ENCODE measurements at places on chromosomes 11 and 22. TPM values are rescaled to one million over a fixed set of nuclear protein-coding genes. Genes with fewer than 3 reads are reported as not detected.

GRCh38 chr11:61957021-61957770 is 7.0 kb downstream of the BEST1 start:
- DNase-seq: no peak

DNA sequence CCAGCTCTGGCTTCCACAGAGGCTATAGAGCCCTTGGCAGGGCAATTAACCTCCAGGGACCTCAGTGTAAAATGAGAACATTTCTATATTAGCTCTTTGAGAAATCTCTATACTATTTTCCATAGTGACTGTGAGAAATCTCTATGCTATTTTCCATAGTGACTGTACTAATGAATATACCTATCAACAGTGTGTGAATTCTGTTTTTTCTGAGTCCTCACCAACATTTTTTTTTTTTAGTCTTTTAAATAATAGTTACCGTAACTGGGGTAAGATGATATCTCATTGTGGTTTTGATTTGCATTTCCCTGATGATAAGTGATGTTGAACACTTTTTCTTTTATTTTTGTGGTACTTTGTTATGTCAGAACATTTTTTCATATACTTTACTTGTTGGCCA is 7.0 kb upstream of the MTNR1B start:
- DNase-seq: no peak

DNA sequence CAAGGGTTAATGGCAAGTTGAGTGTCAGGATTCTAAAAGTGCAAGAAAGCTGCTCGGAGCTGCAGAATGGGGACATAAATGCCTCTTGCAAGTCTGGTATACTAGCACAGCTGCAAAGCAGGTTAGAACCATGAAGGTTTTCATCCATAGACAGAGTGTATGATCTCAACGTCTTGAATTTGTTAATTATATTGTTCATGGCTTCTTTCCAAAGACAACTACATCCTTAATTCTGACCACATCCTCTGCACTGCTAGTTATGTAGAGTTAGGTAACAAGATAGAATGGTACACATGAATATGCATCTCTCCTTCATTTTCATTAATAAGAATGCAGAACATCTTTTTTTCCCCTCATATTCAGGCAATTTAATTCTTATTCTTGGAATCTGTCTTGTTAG is 34.2 kb downstream of the EXPH5 start:
- no peak for DNase-seq

DNA sequence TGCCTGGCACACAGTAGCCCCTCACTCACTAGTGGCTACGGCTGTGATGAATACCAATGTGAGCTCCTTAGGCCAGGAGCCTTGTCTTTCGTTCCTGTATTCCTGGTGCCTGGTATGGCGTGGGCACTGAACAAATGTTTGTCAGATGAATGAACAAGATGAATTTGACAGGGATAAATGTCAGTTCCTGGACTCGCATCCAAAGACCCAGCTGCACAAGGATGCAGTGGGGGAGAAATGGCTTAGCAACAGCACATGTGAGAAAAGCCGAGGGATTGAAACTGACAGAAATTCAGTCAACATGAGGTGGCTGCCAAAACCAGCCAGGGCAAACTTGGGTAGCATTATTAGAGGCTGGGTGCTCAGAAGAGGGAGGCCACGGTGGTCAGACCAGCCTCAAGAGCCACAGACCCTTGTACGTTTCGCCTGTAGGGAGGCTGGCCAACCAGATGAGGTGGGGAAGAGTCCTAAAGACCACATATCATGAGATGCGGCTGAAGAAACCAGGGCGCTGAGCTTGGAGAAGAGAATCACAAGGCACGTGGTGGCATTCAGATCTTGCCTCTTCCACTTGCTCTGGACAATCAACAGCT is 7.7 kb upstream of the SLC22A8 start:
- DNase-seq: no peak

GRCh38 chr11:79264284-79264683 is 176.5 kb downstream of the TENM4 start:
- DNase-seq: no peak

GRCh38 chr22:20324139-20324516 is 4.3 kb upstream of the DGCR6L start:
- no peak for DNase-seq

DNA sequence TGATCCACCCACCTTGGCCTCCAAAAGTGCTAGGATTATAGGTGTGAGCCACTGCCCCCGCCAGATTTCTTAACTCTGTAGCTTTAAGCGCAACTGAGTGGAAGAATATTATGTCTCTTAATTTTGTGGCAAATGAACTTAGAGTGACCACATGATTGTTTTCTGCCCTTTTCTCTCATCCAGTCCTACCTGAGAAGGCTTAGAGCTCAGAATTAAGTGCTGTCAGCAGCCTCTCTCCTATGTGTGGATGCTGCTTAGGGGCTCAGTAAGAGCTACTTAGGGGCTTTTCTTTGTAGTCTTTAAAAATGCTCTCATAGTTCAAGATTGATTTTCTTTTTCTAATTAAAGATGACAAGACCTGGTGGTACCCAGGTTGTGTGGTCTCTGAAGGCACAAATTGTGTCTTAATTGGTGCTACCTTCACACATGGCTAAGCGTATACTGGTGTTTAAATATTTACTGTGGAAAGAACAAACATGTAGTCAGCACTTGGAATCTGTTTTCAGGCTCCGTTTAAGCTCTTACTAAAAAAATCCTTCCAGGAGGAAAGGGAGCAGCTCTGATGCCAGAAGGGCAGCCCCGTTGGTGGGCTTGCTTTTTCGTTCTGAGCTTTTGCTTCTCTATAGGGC is 59.3 kb downstream of the DEPDC5 start:
- DNase-seq: no peak

DNA sequence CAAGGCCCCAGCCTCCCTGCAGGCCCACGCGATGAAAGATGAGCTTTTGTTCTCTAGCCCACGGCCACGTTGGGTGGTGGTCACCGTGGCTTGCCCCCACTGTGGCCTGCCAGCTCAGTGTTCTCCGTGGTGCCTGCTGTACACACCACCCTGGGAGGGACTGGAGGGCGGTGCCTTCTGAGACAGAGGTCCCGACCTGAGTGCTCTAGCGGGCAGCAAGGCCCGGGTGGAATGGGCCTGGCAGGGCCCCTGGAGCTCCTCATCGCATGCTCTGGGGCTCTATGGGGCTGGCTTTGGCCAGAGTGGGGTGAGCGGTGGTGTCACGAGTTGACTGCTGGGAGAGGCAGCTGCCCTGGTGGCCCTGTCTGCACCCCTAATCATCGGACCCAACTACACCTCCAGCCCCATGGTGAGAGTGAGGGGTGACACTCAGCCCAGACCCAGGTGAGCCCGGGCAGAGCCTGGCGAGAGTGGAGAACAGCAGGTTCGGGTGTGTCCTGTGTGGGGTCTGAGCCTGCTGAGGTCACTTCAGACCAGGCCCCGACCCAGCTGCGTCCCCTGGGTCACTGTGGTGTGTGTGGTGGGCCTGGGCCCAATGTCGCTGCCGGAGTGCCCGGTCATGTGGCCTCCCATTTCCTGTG is 541.9 kb downstream of the TBC1D22A start:
- no peak for DNase-seq

- DNase-seq: no peak
Measured at GRCh38 chr11:59617876-59618275, 2.3 kb upstream of the OSBP start.

DNA sequence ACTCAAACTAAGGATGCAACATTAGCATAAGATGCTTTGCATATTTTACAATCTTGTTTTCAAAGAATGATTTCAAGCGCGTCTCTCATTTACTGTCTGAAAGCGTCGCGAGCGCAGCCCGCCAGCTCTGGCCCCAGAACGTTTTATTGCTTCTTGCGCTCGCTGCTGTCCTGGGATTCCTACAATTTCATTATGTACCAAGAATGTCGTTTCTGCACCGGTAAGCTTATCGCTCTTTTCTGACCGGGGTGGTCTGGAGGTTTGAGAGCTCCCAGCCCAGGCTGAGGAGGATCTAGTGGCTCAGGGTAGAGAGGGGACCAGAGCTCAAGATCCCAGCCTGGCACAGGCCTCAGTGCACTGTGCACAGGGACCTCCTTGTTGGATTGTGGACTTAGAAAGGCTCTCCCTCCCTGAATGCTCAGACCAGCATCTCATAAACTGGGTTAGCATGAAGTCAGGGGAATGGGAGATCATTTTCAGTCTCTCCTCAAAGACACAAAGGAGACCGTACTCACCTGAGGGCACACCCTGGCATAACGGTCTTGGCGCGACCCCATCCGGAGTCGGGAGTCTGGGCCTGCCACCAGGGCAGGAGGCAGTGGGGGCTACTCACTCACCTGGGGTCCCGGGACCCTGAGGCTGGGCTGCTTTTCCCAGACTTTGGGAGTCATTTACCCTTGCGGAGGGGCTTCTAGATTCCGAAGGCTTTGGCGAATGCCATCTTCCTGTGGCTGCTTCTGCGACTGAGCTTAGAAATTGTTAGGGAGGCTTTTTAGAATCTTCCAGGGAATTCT is 817.4 kb downstream of the BRD1 start:
- no peak for DNase-seq

DNA sequence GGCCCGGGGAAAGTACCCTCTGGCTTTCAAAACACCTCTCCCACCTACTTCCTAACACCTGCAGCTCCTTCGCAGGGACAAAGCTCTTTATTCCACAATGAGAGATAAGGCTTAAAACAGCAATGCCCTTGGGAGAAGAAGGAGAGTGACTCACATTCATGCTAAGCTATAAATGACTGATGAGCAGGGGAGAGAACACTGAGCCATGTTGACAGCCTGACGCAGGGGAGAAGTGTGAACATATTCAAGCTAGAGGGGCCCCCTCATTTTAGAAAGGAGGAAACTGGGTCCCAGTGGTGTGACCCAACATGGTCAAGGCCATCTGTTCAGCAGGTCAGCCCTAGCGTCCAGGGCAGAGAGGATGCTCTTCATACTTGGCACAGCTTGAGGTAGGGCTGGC is 171.8 kb downstream of the DSCAML1 start:
- DNase-seq: no peak

GRCh38 chr11:119179342-119179741 is 5.9 kb upstream of the NHERF4 start:
- no peak for DNase-seq

- no peak for DNase-seq
Measured at GRCh38 chr11:15295695-15296094, 181.0 kb downstream of the INSC start.

GRCh38 chr11:69416762-69417698 is 64.4 kb upstream of the LINC01488 start:
- DNase-seq: peak; percentile 30

DNA sequence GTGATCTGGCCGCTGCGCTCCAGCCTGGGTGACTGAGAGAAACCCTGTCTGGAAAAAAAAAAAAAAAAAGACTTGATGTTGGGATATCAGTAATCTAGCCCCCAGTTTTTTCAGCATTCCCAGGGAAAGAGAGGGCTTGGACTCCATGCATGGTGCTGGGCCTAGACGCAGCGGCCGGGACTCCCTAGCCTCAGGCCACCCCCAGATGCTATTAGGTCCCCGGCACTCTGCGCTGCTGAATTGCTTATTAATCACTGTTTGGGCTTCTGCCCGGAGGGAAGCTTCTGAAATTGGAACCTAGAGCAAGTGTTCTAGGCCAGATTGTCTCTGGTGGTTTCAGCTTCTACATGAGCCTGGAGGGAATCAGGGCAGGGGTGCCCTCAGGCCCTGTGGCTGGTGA is 39.0 kb downstream of the SLCO2B1 start:
- DNase-seq: no peak

DNA sequence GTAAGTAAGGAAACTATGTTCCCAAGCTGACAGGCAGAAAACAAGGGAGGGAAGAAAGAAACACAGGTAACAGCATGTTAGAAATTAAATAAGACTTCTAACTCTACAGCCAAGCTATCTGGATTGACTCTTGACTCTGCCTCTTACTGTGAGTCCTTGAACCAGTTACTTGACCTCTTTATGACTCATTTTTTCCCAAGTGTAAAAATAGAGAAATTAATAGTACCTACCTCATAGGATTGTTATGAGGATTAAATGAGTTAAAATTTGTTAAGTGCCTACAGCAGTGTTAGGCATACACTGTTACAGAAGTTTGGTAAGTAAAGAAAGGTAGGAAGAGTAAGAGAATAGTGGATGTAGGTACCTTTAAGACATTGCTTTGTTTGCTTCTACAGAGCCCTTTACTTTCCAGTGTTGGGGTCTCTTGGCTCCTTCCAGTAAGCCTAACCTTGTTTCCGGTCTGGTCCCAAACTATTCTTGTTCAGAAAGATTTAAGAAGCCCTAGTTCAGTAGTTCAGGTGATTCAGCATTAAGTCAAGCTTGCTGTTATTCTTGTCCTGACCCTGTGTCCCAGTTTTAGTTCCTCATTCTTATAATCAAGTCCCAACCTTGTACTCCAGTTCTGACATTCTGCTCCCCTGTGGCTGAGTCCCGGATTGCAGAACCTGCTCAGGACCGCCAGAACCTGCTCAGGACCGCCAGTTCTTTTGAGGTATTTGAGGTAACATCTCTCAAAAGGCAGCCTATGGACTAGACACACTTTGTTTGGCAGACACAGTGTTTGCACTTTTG is 963.4 kb upstream of the CCDC90B start:
- DNase-seq: no peak

DNA sequence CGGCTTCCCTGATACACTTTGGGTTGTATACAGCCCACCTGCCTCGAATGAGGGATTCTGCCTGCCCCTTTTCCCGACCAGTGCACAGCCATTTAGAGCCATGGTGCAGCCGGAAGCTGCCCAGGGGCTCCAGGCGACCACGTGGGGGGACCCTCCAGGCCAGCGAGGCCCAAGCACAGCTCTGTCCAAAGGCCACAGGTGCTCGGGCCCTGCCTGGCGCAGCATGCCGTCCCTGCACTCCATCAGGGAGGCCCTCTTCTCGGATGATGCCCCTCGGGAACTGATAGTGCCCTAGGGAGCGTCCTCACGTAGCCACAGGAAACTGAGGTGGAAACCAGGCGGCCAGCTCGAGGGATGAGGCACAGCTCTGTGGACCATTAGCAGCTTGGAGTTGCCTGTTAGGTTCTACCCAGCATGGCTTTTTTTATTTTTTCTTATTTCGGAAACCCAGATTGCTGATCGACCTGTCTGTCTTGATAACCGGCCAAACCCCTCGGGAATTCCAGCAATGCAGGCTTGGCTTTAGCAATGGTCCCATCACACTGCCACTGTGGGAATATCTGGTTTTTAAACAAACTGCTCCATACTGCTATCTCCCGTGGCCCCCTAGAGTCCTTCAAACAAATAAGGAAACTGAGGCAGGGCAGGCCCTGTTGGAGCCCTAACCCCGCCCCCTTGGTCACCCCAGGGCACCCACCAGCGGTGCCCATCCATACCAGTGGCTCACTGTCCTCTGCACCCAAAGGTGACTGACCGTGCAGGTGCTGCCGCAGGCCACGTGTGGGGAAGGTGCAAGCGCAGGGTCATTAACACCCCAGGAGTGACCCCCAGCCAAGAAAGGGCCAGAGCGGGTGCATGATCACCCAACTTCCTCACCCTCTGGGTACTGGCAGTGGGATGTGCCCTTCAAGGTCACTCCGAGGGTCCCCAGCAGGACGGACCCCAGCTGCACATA is 8.0 kb downstream of the ANO1 start:
- DNase-seq: peak; percentile 17

GRCh38 chr22:23380230-23380573 is 199.9 kb downstream of the IGLL1 start:
- DNase-seq: no peak

RIMBP3C gene
- total RNA-seq: not detected

PLEKHB1 gene
- total RNA-seq: 6.1 TPM

POGLUT3 gene
- total RNA-seq: 11.0 TPM

TUBA8 gene
- 298 TPM for total RNA-seq

SERHL2 gene
- 1.6 TPM for total RNA-seq

PATE2 gene
- not detected for total RNA-seq

PANX3 gene
- not detected for total RNA-seq

OR52H1 gene
- not detected for total RNA-seq

ALDH3B1 gene
- total RNA-seq: 4.9 TPM

DAGLA gene
- total RNA-seq: 5.5 TPM

Data from left ventricle myocardium superior (tissue), 1 donor.